ENCODE measurements at places on chromosomes 12 and 14.
A peak's percentile ranks its signal among the peaks of the same experiment; 100 is the strongest.

- no peaks in the 10 kb centered on the region for H3K4me1 ChIP-seq
- DNase-seq: no peak
- H3K4me3 ChIP-seq: no peak overlapping the region
- peaks cover 13% of the 10 kb centered on the region for H3K36me3 ChIP-seq
- H3K27me3 ChIP-seq: no peaks in the 10 kb centered on the region
These were observed 1397.2 kb downstream of the LRFN5 start for GRCh38 chr14:43003845-43004244.

DNA sequence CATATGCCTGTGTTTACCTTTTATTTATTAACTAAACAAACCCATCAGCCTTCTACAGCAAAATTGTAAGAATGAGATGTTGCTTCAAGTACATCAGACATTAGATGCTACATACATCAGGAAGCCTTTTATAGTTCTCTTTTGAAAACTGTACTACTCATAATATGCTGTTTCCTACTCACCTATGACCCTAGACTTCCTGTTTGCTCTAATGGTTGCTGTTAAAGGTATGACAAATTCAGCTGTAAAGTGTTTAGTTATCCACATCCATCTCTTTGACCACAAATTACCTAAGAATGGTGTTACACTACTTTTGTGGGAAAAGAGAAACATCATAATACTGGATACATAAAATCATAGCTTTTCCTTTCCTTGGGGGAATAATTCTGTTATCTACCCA, 220.0 kb downstream of the RAD51B start:
- no peaks in the 10 kb centered on the region for H3K27me3 ChIP-seq
- no peaks in the 10 kb centered on the region for H3K36me3 ChIP-seq

- peaks cover 42% of the 10 kb centered on the region for H3K4me1 ChIP-seq
- peak overlapping the region; percentile 94 for H3K27ac ChIP-seq
- no peak for DNase-seq
- H3K4me3 ChIP-seq: peak overlapping the region; percentile 64
- peaks cover 58% of the 10 kb centered on the region for H3K27me3 ChIP-seq
These were observed 107.7 kb downstream of the ARF6 start for GRCh38 chr14:50000380-50001150.

DNA sequence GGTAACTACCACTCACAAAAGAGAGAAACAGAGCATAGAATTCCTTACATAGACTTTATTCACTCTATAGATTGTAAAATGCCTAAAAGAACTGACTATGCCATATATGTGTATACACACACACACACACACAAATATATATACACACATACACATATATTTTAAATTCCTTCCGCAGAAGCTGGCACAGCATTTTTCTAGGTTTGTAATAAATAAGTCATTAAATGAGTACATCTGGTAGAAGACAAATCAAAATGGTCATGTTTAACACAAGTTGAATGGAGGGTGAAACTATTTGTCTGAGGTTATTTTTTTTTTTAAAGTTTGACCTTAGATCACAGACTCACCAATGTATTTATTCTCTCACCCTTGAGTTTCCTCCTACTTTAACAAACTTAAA, 58.2 kb downstream of the CCER1 start:
- H3K27me3 ChIP-seq: no peaks in the 10 kb centered on the region
- no peak overlapping the region for H3K27ac ChIP-seq
- no peak for DNase-seq
- no peak overlapping the region for H3K4me3 ChIP-seq

Measured in neural crest cell (in vitro differentiated cells).